Lung (tissue), 17 donors: ENCODE measurements at places on chromosomes 7 and 10. TPM values are rescaled to one million over a fixed set of nuclear protein-coding genes. Genes with fewer than 3 reads are reported as not detected.

DNA sequence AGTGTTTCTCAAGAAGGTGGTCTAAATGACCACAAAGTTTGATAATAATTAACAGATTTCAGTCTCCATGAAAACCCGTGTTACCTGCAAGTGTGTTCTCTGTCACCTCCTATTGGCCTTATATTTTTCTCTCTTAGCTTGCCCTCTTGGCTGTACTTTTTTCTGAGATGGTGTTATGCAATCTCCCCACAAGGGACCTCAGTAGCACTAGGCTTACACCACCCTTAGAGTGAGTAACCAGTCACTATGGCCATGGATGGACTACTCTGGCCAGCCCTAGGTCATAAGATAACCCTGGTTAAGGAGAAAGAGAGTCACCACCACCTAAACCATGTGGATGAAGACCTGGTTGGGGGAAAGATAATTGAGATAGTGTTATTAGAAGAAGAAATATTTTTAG lies 76.8 kb downstream of the NPSR1 start:
- H3K4me3 ChIP-seq, result no peak overlapping the region
- no peak for DNase-seq
- H3K27ac ChIP-seq, result no peak overlapping the region
- no peaks in the 10 kb centered on the region for H3K36me3 ChIP-seq
- H3K27me3 ChIP-seq, result no peaks in the 10 kb centered on the region
- H3K4me1 ChIP-seq, result no peaks in the 10 kb centered on the region

DNA sequence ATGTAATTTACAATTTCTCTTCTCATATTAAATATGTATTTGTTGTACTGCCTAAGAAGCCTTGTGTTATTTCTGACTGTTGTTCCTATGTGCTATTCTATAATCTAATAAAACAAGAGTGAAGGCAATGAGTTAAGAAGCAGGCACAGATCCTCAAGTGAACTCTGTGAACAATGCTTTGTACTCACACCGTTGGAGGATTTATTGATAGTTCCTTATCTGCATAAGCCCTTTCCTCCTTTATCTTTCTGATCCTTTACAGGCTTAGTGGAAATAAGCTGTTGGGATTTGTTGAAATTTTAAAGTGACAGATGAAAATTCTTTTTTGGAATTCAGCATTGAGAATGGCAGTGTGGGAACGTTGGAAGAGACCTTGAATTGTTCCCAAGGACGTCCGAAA lies 329.6 kb upstream of the NPVF start:
- peaks cover 7% of the 10 kb centered on the region for H3K4me1 ChIP-seq
- H3K27me3 ChIP-seq, result no peaks in the 10 kb centered on the region
- H3K4me3 ChIP-seq, result no peak overlapping the region

GRCh38 chr10:69088801-69089501 lies 1.0 kb downstream of the SRGN start:
- DNase-seq, result no peak
- peak overlapping the region; percentile 87 for H3K27ac ChIP-seq
- no peaks in the 10 kb centered on the region for H3K36me3 ChIP-seq

DNA sequence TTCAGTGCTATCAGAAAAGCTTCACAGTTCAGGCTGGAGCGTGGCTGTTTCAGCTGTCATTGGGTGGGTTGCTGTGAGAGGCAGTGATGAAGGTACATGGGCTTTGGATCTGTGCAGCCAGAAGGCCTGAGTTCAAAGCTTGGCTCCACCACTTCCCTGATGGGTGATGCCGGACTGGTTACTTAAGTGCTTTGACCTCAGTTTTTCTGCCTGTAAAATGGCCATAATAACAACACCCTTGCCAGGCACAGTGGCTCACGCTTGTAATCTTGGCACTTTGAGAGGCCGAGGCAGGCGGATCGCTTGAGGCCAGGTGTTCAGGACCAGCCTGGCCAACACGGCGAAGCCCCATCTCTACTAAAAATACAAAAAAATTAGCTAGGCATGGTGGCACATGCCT lies 10.4 kb upstream of the IFT22 start:
- H3K27ac ChIP-seq, result no peak overlapping the region
- no peak for DNase-seq
- H3K4me1 ChIP-seq, result no peaks in the 10 kb centered on the region
- no peak overlapping the region for H3K4me3 ChIP-seq
- no peaks in the 10 kb centered on the region for H3K27me3 ChIP-seq

- DNase-seq, result no peak
- H3K4me3 ChIP-seq, result no peak overlapping the region
- no peaks in the 10 kb centered on the region for H3K36me3 ChIP-seq
Measured at GRCh38 chr10:75696536-75696935, 265.1 kb downstream of the LRMDA start.

DNA sequence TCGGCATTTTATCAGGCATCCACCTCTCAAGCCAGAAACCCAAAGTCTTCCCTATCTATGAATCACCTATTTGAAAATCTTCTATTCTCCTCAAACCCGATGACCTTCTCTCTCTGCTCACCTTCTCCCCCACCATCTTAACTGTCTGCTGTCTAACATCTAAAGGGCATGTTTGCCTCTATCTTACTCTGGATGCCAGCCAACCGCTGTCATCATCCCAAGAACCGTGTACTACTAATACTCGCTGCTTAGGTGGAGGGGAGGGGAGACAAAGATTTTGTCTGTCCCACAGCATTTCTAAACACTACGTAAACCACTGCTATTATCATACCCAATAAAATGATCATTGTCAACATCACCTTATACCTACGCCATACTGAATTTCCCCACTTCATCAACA lies 29.5 kb downstream of the PAXIP1 start:
- H3K27me3 ChIP-seq, result no peaks in the 10 kb centered on the region
- no peak overlapping the region for H3K4me3 ChIP-seq
- peaks cover 15% of the 10 kb centered on the region for H3K36me3 ChIP-seq
- DNase-seq, result no peak
- H3K4me1 ChIP-seq, result no peaks in the 10 kb centered on the region

RBM20 gene
- 1.0 TPM for total RNA-seq

IGFBP1 gene
- not detected for total RNA-seq

GRCh38 chr7:133741078-133741477 lies 386.1 kb upstream of the LRGUK start:
- no peaks in the 10 kb centered on the region for H3K4me1 ChIP-seq
- no peaks in the 10 kb centered on the region for H3K36me3 ChIP-seq
- no peaks in the 10 kb centered on the region for H3K27me3 ChIP-seq
- no peak overlapping the region for H3K4me3 ChIP-seq
